Cortex of kidney (tissue), 1 donor: ENCODE measurements at places on chromosomes 5 and 9.

DNA sequence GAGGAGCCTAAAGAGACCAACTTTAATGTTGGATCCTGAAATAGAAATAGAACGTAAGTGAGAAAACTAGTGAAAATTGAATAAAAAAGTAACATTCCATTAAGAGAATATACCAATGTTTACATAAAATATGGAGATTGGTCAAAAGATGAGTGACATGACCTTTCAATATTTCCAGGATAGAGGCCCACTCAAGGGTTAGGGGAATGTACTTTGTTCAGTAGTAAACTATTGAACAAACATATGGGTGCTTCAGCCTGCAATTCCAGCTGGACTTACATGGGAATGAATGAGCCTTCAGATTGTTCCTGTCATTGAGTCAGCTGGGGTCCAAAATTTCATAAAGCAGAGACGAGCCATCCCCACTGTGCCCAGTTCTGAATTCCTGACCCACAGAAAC, 371.7 kb upstream of the POU5F2 start:
- DNase-seq: no peak

DNA sequence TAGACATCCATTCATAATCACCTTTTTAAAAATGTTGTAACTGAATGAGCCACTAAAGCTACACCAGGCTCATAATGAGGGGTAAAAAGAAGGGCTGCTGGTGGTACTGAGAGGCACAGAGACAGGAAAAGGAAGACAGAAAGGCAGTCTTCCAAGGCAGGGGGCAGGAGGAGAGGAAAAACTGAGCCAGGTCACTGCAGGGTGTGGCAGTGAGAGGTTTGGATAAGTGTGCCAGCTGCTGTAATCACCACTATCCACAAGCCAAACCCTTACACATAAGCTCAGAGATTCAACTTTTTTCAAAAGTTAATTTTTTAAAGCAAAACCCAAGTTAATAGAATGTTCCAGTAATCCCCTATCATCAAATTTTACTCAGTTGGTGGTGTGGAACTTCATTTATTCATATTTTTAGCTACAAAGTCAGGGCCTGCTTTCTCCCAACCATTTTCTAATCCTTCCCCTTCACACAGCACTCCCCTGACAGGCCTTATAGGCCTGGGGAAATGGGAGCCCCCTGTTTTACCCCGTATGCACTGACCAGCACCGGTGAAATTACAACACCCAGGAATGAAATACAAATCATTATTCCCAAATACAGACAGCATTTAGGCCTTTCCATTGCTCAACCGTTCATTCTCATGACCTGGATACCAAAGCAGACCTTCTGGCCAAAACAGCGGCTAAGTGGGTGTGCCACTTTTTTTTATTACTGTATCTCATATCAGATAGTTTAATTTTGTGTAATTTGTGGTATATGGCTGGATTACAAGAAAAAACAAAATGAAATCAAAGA, 76.3 kb downstream of the EFNA5 start:
- DNase-seq: no peak

- no peak for DNase-seq
Measured at GRCh38 chr5:59608745-59609144, 284.8 kb downstream of the PDE4D start.

DNA sequence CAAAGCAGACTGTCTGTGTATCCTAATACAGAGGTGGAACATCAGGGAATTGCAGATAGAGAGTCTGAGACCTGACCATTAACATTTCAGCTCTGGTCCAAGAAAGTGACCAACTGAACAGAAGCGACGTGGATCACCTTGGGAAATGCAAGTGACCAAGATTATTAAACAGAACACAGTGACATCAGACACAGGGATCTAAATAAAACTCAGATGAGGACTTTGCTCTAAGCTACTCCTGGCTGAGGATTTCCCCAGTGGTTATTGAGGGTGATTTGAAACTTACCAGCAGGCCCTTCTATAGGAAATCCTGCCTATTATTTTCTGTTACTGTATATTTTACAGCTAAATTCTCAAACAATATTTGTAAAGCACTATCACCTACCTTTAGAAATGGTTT, 436.0 kb downstream of the TMEM38B start:
- DNase-seq: no peak

- DNase-seq: no peak
Measured at GRCh38 chr5:56357426-56357825, 124.3 kb upstream of the ANKRD55 start.

- DNase-seq: no peak
Measured at GRCh38 chr9:100729336-100729895, 151.5 kb downstream of the CAVIN4 start.
